Neural crest cell (in vitro differentiated cells): ENCODE measurements at places on chromosomes 13 and 19. TPM values are rescaled to one million over a fixed set of nuclear protein-coding genes. Genes with fewer than 3 reads are reported as not detected.

- H3K27me3 ChIP-seq, result no peaks in the 10 kb centered on the region
- peaks cover 25% of the 10 kb centered on the region for H3K4me1 ChIP-seq
- H3K27ac ChIP-seq, result no peak overlapping the region
- no peak overlapping the region for H3K4me3 ChIP-seq
- no peaks in the 10 kb centered on the region for H3K36me3 ChIP-seq
- no peak for DNase-seq
Observed at GRCh38 chr13:32261567-32261966, 53.6 kb downstream of the ZAR1L start.

GRCh38 chr13:73603646-73604045, 530.6 kb downstream of the KLF12 start:
- H3K4me3 ChIP-seq, result no peak overlapping the region
- no peak overlapping the region for H3K27ac ChIP-seq
- no peak for DNase-seq
- no peaks in the 10 kb centered on the region for H3K27me3 ChIP-seq
- H3K4me1 ChIP-seq, result no peaks in the 10 kb centered on the region

GRCh38 chr19:40143612-40144011, 47.6 kb upstream of the MAP3K10 start:
- no peak for DNase-seq
- no peaks in the 10 kb centered on the region for H3K4me1 ChIP-seq
- no peaks in the 10 kb centered on the region for H3K36me3 ChIP-seq
- no peak overlapping the region for H3K4me3 ChIP-seq
- H3K27me3 ChIP-seq, result peaks cover 42% of the 10 kb centered on the region

The CDX2 gene
- 1.3 and 2.4 TPM in 2 replicates for total RNA-seq

The MTMR6 gene
- 14.5 and 14.8 TPM in 2 replicates for total RNA-seq

The ZNF99 gene
- not detected in 2 replicates for total RNA-seq
